ENCODE measurements at places on chromosomes 3 and 15.
A peak's percentile ranks its signal among the peaks of the same experiment; 100 is the strongest.

DNA sequence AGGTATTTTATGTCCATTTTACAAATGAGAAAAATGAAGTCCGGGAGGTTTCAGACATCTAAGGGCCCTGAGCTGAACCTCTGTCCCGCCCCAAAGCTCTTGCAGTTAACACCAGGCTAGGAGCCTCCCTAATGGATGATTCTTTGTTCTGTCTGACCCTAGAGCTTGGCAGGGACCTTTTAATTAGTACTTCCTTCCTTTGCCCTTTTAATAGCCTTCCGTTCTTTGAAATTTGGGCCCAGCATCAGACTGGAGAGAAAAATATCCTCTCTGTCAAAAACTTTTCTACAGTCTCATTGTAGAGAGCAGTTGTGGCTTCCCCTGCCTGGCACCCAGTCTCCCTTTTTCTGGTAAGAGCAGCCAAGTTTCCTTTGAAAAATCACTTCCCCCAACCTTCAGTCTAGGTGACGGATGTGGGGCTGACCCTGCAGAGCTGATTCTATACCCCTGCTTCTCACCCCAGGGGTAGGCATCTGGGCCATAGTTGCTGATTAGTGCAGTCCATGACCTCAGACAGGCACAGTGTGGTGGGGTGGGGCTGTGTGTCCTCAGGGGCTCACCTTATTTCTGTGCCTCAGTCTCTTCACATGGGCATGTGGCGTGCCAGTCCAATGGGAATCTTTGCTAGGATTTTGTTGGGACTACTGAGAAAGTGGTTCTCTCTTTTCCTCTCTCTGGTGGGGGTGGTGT lies 220.4 kb downstream of the ADAMTS9 start:
- no peak for DNase-seq
- H3K27ac ChIP-seq = no peak overlapping the region
- no peaks in the 10 kb centered on the region for H3K27me3 ChIP-seq
- no peak overlapping the region for H3K4me3 ChIP-seq
- no peaks in the 10 kb centered on the region for H3K4me1 ChIP-seq

GRCh38 chr3:57150113-57150581 lies 15.0 kb downstream of the IL17RD start:
- no peaks in the 10 kb centered on the region for H3K36me3 ChIP-seq
- H3K4me3 ChIP-seq = no peak overlapping the region
- H3K4me1 ChIP-seq = no peaks in the 10 kb centered on the region
- DNase-seq = no peak
- no peak overlapping the region for H3K27ac ChIP-seq

DNA sequence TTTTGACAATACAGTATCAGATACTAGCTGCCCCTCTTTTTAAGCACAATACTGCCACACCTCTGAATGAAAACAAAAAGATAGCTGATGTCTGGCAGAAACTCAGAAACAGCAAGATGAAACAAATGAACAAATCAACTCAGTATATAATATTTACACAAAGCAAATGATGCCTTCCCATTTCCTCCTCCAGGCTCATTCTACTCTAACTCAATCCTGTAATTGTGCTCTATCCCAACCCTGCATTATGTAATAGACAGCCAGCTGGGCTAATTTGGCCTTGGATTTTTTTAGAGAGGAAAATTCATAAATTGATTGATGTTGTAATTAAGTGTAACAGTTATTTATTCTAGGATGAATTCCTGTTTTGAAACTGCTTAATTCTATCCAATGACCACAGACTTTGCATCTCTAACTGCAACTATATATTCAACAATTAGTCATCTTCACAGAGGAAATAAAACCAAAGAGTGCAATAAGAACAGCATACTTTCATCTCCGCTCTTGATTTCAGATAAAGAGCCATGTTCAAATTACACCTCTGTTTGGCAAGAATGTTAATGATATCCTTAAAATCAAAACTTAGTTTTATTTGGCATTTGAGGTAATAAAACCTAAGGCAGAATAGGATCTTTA lies 6.1 kb downstream of the ATG3 start:
- peaks cover 69% of the 10 kb centered on the region for H3K4me1 ChIP-seq
- H3K36me3 ChIP-seq = no peaks in the 10 kb centered on the region
- no peak overlapping the region for H3K4me3 ChIP-seq
- H3K27ac ChIP-seq = no peak overlapping the region

DNA sequence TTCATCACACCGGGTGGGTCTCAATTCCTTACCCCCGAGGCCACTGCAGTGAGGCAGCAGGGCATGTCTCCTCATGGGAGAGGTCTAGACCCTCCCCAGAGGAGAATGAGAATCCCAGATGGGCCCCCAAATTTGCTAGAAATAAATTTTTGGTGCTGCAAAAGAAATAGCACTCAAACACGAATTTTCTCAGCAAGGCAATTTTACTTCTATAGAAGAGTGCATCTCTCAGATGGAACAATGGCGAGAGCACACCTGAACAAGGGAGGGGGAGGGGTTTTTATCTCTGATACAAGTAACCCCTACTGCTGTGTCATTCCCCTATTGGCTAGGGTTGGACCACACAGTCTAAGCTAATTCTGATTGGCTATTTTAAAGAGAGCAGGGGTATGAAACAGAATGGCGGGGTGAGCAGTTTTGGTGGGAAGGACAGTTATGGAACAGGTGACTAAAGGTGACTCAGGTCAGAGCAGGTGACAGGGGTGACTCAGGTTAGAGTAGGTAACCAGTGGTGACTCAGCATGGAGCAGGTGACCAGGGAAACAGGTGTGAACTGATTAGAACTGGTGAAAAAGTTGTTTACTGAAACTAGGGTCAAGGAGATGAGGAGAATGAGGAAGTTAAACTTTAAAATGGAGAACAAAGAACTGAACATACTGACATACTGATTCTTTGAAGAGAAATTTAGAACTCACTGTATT lies 93.0 kb upstream of the WNT7A start:
- H3K4me3 ChIP-seq = no peak overlapping the region
- no peaks in the 10 kb centered on the region for H3K27me3 ChIP-seq

DNA sequence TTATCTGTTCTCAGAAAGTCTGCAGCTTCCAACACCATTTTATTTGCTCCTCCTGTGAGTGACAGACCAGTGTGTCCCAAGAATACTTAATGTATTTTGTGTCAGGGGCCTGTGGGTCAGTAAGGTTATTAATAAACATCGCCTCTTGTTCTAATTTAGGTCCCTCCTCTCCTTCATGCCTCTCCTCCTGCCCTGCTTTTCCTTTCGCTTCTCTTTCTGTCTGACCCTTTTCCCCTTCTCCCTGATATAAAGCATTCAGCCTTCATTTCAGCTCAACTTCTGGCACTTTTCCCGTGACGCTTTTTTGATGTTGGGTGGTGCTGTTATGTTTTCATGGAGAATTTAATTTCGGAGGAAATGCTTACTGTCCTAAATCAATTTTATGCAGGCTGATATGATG lies 29.7 kb upstream of the NR2F2 start:
- H3K4me1 ChIP-seq = peaks cover 9% of the 10 kb centered on the region
- no peak overlapping the region for H3K27ac ChIP-seq
- H3K27me3 ChIP-seq = no peaks in the 10 kb centered on the region
- H3K4me3 ChIP-seq = no peak overlapping the region

GRCh38 chr15:101464256-101464998 lies 25.1 kb downstream of the PCSK6 start:
- no peaks in the 10 kb centered on the region for H3K27me3 ChIP-seq
- no peaks in the 10 kb centered on the region for H3K36me3 ChIP-seq
- peaks cover 5% of the 10 kb centered on the region for H3K4me1 ChIP-seq
- H3K27ac ChIP-seq = no peak overlapping the region

- H3K4me1 ChIP-seq = peaks cover 9% of the 10 kb centered on the region
- H3K4me3 ChIP-seq = peak within 1 kb of the TSS; percentile 4
- H3K27ac ChIP-seq = no peak within 1 kb of the TSS
- DNase-seq = peak; percentile 40
- peaks cover 31% of the 10 kb centered on the region for H3K27me3 ChIP-seq
- H3K36me3 ChIP-seq = no peaks in the 10 kb centered on the region
Observed at GRCh38 chr3:130345487-130346079, at the start of gene COL6A5. Gene COL6A5 (plus strand): TSS chr3:130345672. CDS start chr3:130373639, 27,967 bp downstream.

DNA sequence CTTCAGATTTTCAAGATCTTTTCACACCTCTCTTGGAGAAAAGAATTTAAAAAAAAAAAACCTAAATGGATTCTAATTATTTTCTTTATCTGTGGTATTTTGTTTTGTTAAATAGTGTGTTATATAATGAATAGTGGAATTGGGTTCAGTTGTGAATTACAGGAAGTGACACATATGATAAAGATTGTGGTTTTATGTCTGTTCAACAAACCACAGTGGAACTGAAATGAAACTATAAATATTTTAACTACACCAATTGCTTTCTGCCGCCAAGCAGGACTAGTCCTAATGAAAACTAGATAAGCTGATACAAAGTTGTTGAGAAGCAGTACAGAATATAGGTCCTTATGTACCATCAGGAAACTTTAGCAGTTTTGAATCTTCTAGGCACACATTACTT lies 121.6 kb downstream of the UBE2E2 start:
- H3K27ac ChIP-seq = no peak overlapping the region
- no peaks in the 10 kb centered on the region for H3K27me3 ChIP-seq
- H3K36me3 ChIP-seq = no peaks in the 10 kb centered on the region
- H3K4me1 ChIP-seq = no peaks in the 10 kb centered on the region

GRCh38 chr3:122063908-122064307 lies 8.7 kb downstream of the CD86 start:
- H3K27ac ChIP-seq = no peak overlapping the region
- H3K4me3 ChIP-seq = no peak overlapping the region
- H3K4me1 ChIP-seq = no peaks in the 10 kb centered on the region
- no peaks in the 10 kb centered on the region for H3K27me3 ChIP-seq
- no peaks in the 10 kb centered on the region for H3K36me3 ChIP-seq
- DNase-seq = no peak

- no peak overlapping the region for H3K4me3 ChIP-seq
- no peaks in the 10 kb centered on the region for H3K36me3 ChIP-seq
- H3K27ac ChIP-seq = peak overlapping the region; percentile 78
- H3K27me3 ChIP-seq = no peaks in the 10 kb centered on the region
- DNase-seq = no peak
Observed at GRCh38 chr3:127749787-127750225, 72.5 kb downstream of the MGLL start.

DNA sequence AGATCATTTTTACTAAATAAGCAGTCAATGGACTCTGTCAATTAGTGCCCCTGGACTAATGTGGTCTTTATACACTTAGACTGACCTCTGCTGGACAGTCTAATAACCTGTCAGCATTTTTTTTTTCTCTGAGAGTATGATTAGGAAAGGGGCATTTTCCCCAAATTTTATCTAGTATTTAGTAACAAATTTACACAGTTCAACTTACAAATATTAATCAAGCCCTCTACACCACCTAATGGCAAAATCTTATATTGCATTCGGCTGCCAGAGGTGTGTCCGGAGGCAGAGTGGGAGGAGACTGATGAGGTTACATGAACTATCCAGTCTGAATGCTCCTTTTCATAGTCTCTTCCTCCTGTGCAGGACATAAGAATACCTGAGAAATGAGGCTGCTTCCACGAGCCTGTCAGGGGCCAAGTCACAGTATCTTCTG lies 36.0 kb upstream of the COLQ start:
- H3K4me1 ChIP-seq = no peaks in the 10 kb centered on the region
- H3K36me3 ChIP-seq = peaks cover 16% of the 10 kb centered on the region
- peak; percentile 52 for DNase-seq
- H3K27ac ChIP-seq = no peak overlapping the region
- no peaks in the 10 kb centered on the region for H3K27me3 ChIP-seq
- H3K4me3 ChIP-seq = no peak overlapping the region

DNA sequence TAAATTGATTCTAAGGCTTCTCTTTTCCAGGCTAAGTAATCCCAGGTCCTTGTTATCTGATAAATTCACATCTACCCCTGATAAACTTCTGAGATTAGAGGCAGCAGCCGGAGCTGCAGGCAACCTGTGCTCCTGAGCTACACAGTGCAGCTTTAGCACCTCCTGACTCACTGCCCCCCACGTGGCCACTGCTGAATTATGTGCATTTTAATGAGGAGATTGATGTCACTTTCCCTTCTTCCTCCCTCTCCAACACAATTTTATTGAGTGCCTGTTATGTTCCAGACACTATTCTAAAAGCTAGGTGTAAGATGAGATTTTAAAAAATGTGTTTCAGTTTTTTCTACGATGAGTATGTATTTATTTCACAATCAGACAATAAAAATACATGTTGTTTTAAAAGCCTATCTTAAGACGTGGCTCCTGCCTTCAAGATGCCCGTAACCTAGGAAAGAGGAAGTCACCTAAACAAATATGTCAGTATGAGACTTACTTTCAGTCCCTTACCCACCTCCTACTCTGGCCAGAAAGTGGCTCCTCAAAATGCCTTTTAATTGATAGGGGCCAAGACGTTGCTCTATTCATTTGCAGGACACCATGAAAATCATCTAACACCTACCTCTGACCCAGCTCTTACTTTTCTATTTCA lies 161.5 kb upstream of the PFN2 start:
- H3K4me1 ChIP-seq = no peaks in the 10 kb centered on the region
- no peaks in the 10 kb centered on the region for H3K36me3 ChIP-seq

DNA sequence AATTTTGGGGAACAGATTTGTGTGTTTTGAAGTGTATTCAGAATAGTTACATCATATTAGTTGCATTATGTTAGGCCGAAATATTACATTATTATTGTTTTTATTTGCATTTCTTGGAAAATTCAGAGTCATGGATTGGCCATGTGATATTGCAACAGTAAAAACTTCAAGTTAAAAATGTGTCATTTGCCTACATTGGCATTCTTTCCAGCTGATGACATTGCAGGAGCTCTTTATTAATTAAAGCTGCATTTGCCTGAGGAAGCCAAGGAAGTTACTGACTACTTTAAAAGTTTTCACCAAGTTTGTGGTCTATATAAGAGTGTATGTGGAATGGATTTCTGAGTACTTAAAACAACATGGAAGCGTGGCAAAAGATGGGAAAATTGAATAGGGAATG lies 726.4 kb upstream of the SGO1 start:
- no peak for DNase-seq
- no peaks in the 10 kb centered on the region for H3K36me3 ChIP-seq
- no peaks in the 10 kb centered on the region for H3K27me3 ChIP-seq
- H3K4me3 ChIP-seq = no peak overlapping the region
- no peaks in the 10 kb centered on the region for H3K4me1 ChIP-seq

DNA sequence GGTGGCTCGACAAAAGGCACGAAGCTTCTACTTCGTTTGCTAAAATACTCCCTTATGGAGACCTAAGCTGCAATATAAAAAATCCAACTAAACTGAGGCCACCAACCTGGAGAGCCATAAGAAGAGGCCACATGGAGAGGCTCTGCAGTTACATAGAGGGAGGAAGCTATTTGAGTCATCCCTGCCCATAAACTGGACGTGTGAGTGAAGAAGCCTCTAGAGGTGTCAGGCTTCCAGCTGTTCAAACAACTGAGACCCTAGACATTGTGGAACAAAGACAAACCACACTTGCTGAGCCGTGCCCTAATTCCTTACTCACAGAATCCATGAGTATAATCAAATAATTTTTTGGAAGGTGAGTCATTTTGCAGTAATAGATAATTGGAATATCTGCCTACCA lies 50.2 kb upstream of the GMNC start:
- no peak overlapping the region for H3K27ac ChIP-seq
- no peak overlapping the region for H3K4me3 ChIP-seq
- H3K27me3 ChIP-seq = no peaks in the 10 kb centered on the region
- DNase-seq = no peak
- H3K36me3 ChIP-seq = no peaks in the 10 kb centered on the region

Data from stomach (tissue), 19 donors.